Frontal cortex (tissue), 4 donors: ENCODE measurements at places on chromosomes 4 and X.

DNA sequence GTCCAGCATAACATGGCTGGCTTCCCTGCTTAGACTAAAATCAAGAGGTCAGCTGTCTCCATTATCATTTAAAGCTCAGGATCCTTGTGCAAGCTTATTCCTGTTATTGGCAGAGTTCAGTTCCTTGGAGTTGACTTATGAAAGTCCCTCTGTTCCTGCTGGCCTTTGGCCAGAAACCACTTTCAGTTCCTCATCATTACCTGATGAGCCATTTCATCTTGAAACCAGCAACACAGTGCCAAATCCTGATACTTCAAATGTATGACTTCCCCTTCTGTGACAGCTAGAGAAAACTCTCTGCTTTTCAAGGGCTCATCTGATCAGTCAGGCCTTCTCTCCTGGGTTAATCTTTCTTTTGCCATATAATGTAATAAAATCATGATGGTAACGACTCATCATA is 110.6 kb upstream of the FSTL5 start:
- no peak for DNase-seq

DNA sequence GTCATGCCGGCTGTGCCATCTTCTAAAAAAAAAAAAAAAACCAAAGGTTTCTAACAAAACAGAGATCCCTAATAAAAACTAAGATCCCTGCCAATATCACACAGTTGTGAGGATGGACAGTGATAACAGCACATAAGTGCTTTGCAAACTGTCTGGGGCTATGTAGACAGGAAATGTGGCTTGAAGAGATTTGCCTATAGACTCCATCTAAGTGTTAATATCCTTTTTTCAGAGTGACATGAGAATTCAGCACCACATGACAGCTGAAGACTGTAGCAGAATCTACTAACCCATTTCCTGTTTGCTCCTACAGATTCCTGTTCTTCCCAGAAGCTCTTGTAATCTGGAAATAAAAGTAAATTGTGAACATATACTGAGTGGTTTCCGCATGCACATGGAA is 215.4 kb downstream of the KDR start:
- no peak for DNase-seq

- no peak for DNase-seq
These were observed 48.0 kb upstream of the APELA start for GRCh38 chr4:164828955-164829354.

- DNase-seq = no peak
These were observed 90.1 kb downstream of the IRF2 start for GRCh38 chr4:184384056-184384809.

DNA sequence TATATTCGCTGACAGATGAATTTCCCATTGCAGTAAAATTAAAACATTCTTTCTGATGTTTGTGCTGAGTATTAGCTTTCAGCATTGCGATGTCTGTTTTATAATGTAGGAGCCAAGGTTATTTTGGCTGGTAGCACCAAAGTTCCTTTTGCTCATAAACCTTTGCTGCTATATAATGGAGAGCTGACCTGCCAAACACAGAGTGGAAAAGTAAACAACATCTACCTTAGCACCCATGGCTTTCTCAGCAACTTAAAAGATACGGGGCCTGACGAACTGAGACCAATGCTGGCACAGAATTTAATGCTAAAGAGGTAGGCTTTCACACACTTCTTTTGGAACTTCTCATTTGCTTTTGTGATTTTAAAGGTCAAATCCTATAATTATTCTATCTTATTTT is 46.0 kb downstream of the WDR19 start:
- no peak for DNase-seq

- no peak for DNase-seq
These were observed 35.9 kb downstream of the TBC1D19 start for GRCh38 chr4:26619784-26620183.

GRCh38 chr4:8414377-8414776 is 26.1 kb downstream of the ACOX3 start:
- no peak for DNase-seq

GRCh38 chr4:70360460-70360859 is at the start of gene SMR3A:
Gene SMR3A (plus strand): TSS chr4:70360760. CDS start chr4:70362116, 1,356 bp downstream.
- no peak for DNase-seq

DNA sequence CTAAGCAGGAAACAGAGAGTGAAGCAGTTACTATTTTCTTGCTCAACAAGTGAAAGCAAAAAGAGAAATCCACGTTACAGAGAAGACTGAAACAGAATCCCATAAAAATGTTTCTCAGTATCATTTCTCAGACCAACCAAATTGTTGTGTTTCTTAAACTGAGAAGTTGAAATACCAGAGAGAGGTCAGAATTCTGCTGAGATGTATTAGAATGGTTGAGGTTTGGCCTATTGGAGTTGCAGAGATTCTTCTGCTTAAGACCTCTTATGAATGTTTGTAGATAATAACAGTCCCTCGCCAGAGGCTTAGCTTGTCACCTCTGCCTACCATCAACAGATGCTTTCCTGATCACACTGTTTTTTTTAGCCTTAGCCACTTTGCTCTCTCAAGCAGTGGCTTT is 481.4 kb downstream of the TRIML1 start:
- no peak for DNase-seq

DNA sequence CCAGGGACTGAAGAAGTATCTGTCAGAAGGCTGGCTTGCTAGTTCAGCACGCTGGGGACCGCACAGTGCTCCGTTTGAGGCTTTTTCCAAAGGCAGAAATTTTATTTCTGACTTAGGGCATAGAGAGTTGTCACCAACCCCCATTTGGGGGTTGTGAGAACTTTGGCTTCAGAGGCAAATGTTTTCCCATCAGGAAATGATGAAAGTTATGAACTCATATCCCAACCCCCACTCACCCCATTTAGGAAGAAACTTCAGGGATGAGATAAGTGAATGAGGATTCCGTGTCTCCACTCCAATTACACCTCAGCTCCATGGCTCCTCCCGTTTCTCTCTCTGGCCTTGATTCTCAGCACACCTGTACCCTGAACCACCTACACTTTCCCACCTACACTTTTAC is 4.3 kb upstream of the WDR13 start:
- DNase-seq = no peak

GRCh38 chr4:139625482-139625881 is 40.1 kb upstream of the MGST2 start:
- no peak for DNase-seq

DNA sequence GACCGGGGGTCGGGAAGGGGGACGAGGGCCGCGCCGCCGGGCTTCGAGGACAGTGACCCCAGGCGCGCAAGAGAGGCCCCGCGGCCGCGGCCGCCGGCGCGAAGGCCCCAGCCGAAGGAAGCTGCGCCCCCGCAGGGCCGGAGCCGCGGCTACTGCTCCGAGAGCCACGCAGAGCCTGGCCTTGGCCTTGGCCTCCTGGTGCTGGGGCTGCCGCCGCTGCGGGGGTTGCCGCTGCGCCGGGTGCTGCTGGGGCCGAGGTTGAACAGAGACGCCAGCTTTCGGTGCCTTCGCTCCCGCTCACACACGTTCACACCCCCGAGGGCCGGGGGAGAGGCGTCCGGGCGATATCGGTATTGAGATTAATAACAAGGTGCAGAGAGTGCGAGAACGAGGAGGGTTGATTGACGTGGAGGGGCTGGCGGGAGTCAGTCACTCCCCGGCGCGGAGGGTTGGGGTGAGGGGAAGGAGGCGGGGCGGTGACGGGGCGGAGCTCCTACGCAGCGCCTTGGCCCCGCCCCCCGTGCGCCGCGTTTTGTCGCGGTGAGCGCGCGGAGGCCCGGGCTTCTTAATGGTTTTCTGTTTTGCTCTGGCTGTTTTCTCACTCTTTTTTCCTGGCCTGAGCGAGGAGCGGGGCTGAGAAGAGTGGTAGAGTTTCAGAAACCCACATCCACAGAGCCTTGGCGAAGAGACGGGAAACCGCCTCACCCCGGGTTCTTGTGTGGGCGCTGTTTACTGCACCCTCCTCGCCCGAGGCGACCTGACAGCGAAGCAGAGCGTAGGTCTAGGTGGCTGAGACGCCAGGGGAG is 878 bp upstream of the CNOT6L start:
- peak; percentile 93 for DNase-seq

DNA sequence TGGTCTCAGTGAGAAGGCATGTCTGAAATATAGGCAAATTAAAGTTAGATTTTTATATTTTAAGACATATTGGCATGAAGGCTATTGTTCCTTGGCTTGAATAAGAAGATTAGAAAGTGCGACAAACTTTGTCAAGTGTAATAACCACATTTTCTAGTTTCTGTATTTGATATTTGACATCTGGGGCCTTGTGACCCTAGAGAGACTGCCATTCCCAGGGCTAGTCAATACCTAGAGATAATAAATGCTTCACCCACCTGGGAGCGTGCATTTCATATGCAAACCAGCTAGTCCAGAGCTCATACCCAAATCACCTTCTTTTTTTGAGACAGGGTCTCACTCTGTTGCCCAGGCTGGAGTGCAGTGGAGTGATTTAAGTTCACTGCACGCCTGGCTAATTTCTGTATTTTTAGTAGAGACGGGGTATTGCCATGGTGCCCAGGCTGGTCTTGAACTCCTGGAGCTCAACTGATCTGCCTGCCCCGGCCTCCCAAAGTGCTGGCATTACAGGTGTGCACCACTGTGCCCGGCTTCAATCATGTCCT is 62.6 kb downstream of the COQ2 start:
- no peak for DNase-seq

- no peak for DNase-seq
These were observed 310.1 kb downstream of the PPP3CA start for GRCh38 chr4:101037249-101037648.

DNA sequence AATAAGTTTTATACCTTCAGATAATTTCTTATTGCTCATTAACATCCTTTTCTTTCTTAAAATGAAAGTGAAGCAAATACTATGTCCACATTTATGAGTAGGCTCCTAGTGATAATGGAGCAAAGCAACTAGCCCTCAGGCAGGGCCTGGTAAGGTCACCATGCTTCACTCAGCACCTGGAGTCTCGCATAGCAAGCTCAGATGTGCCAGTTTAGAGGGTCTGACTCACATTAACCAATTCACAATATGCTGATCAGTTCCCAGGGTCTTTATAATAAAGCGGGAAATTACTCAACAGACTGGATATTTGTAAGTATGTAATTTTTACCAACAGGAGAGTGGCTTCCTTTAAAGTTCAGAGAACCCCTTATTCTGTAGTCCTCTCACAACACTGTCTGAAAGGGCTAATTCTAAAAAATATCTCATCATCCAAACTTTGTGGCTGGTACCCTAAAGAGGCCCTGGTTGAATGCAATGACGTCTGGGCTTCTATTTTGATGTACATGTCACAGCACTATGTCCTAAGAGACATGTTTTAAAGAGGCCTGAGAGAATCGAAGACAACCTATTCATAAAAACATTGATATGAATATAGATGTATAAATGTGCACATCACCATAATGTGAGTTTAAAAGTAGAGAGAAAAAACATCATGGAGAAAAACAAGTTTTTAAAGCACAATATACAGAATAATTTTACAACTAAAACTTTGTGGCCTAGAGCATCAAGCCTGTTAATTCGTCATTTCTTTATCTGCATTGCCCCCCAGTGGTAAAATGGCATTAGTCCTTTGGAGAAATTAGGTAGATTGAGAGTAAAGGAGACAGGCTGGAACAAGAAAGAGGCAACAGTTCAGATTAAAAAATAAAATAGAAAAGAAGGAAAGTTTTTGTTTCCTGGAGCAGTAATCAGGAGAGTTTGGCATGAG is 44.3 kb downstream of the IL21 start:
- DNase-seq = peak; percentile 24

DNA sequence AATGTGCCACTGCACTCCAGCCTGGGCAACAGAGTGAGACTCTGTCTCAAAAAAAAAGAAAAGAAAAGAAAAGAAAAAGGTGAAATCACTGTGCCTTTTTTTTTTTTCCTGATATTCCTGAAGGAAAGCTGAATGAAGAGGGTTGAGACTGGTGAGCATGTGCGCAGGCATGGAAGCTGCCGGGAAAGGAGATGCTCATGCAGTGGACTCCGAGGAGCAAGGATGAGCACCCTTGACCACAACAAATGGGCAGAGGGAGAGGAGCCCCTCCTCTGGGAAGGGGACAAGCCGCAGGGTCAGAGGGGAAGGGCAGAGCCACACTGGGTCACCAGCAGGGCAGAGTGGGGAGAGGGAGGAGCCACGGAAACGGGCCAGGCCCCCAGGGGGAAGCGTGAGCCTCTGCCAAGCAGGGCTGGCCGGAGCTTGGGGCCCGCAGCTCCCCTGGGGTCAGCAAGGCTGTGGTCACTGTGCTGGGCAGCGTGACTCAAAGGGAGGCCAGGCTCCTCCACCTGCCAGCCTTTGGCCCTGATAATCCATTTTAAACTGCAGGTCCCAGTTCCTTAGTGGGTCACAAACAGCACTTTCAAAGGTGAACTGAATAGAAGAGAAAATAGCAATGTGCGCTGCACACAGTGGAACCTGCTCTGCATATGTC is 79.8 kb downstream of the NAT8L start:
- DNase-seq = no peak

DNA sequence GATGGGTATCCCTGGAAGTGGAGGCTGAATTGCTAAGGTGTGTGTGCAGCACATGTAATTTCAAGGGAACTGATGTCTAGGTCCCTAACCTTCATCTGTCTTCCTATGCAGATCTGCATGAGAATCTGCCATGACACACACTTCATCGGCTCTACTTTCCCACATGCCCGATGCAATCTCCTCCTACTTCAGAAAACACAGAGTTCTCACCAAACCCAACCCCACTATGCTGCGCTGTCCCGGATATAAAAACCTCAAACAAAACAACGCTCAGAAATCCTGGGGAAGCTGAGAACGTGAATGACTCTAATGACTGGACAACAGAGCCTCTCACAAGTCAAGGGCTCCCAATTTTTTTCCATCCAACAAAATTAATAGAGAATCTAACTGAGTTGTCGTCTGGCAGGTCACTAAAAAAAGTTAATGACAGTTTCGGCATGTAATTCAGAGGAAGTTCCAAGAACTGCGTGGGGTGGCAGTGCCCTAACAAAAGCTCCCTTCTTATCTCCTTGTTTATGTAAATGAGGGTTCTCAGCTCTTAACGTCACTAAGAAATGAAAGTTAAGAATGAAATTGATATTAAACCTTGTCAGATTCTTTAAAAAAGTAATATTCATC is 39.0 kb downstream of the STX18 start:
- DNase-seq = no peak

GRCh38 chr4:84091266-84091665 is 407.8 kb downstream of the NKX6-1 start:
- DNase-seq = no peak

DNA sequence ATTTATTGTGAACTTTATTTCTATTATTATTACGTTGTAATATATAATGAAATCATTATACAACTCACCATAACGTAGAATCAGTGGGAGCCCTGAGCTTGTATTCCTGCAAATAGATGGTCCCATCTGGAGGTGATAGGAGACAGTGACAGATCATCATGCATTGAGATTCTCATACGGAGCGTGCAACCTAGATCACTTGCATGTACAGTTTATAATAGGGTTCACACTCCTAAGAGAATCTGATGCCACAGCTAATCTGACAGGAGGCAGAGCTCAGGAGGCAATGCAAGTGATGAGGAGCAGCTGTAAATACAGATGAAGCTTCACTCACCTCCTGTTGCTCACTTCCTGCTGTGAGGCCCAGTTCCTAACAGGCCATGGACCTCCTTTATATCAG is 2170.2 kb downstream of the PCDH7 start:
- DNase-seq = no peak
